ENCODE measurements at places on chromosomes 6 and 20.

DNA sequence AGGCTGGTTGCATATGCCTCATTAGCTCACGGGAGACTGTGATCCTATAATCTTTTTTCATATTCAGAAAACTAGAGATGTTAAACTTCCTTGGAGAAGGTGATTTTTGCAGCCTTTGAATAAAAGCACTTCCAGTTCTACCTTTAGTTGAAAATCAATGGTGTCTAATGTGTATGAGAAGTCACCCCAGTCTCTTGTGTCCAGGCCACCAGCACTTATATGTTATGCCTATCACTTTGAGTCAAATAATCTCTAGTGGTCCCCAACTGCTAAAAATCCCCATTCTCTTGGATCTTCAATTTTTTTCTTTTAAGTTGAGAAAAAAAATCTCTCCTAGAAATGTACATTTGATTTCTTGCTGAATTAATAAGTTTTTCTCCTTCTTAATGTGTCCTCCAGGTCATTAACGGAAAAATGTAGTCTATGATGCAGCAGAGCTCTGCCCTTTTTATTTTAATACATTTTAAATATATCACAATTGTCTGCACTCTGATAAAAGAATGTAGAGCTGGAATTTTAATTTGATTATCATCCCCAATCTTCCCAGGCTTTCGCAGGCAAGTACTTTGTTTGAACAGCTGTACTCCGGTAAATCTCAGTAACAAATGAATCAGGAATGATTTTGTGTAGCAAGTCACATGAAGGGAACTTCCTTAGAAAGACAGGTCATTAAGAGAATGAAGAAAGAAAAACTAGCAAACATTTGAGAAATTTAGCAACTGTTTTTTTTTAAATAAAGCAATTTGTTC, 147.0 kb downstream of the SOX4 start:
- DNase-seq, result no peak

GRCh38 chr20:23923891-23924435, 44.4 kb upstream of the CST5 start:
- no peak for DNase-seq

DNA sequence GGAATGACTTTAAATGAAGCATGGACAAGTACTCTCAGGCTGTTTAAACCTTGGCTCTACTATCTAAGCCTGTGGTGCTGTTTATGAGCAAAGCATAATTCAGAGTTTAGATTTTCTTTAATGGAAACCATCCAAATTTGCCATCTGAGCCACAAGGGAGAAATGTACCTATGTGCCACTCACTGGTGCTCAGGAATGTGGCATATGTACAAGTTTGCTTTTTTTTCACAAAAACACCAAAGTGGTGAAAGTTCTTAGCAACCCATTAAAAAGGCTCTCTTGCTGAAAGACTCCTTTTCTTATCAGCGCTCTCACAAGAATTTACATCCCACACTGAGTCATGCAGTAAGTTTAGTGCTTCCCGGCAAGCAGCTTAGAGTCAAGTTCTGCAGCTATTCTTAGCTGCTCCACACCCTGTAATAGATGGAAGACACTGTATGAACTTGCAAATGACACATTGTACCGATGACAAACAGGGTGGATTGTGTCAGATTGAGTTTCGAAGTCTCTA, 57.3 kb upstream of the MLIP start:
- no peak for DNase-seq

GRCh38 chr6:141103246-141103645, 1029.5 kb upstream of the GJE1 start:
- DNase-seq, result no peak

DNA sequence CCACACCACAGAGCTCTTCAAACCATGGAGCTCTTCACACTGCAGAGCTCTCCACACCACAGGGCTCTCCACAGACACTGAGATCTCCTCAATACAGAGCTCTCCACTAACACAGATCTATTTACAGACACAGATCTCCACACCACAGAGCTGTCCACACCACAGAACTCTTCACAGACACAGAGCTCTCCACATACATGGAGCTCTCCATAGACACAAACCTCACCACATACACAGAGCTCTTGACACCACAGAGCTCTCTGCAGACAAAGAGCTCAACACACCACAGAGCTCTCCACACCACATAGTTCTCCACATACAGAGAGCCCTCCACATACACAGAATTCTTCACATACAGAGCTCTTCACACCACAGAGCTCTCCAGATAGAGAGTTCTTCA, 53.0 kb downstream of the ERMARD start:
- DNase-seq, result no peak

GRCh38 chr6:35073766-35074471, 67.2 kb downstream of the TCP11 start:
- no peak for DNase-seq

DNA sequence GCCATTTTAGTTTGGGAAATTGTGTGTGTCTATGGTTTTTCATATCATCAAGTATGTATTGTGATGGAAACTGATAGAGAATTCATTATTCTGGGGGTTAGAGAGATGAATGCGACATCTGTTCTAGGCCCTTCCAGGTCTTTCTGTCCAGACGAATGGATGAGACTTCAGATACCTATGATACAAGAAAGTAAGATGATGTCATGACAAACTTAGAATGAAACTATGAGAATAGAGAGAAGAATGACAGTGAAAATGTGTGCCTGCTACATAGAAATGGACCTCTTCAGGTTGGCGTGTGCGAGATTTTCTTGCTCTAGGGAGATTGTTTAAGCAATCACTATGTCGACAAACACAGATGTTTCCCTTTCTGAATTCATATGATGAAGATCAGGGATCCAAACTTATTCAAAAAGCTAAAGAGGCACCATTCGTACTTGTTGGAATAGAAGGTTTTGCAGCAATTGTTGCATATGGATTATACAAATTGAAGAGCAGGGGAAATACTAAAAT, 76.1 kb downstream of the SCAND1 start:
- DNase-seq, result no peak

GRCh38 chr6:37007340-37008043, 2.0 kb downstream of the FGD2 start:
- DNase-seq, result no peak

DNA sequence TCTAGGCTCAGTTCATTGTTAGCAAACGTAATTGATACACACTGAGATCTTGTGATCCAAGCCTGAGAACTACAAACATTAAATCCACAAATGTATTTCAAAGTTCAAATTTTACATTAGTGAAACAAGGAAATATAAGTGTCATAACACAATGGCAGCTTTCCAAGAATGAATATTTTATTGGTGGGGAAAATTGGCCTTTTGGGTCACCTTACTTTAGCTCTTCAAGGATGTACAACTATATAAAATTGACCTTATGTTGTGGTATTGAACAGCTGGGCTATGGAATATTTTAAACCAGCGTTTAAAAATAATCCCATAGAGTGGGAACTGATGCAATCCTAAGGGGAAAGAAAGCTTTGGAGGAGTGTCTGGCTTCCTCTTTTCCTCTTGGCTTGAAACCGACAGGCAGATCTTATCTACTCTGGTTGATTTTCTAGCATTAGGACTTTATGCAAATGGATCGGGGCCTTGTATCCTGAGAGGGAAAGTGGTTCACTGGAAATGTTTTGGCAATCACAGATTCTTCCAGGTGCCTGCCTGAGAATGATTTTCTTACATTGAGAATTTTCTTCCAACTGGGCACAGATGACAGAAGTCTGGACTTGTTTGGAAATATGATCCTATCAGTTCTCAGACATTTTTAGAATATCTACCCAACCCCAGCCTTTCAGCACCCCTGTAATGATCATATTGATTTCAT, 184.8 kb upstream of the ECI2 start:
- DNase-seq, result no peak

- no peak for DNase-seq
These were observed 96.8 kb downstream of the ANKRD60 start for GRCh38 chr20:58131551-58132142.

DNA sequence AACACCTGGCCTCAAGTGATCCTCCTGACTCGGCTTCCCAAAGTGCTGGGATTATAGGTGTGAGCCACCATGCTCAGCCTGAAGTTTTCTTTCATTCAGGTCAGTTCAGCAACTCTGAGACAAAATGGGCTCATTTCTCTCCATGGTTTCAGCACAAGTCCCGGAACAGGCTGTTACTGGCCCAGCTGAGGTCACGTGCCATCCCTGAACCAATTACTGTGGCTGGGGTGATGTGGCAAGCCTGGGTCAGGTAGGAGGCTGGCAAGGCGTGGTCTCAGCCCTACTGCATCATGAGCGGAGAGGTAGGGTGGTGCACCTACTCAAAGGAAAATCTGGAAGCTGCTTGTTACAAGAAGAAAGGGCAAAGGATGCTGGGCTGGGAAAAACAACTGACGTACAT, 326.4 kb downstream of the KIF16B start:
- DNase-seq, result no peak

GRCh38 chr6:21024616-21025015, 490.4 kb downstream of the CDKAL1 start:
- no peak for DNase-seq

DNA sequence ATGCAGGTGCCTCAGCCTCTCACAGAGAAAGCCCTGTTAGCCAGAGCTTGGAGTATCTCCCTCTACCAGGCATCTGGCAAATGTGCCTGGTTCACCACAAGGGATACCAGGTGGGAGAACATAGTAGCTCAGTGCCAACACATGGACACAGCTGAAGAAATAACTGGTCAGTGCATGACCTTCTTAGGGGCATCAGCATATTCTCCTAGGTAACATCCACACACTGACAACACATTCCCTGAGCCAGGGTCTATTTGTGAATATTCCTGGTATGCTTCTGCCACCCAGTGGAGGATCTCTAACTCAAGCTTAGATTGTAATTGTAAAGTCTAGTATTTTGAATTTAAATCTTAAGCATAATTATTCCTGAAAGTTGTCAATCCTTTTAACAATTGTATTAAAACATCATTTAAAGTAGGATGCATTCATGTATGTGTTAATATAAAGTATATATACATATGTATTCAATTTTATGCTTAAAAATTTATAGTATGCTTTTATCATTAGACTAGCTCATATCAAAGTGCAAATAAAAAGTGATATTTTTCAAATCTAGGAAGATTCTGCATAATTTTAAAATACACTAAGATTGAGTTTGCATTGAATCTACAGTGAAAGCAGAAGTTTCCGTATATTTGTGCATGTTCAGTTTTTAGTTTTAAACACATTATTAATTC, 45.3 kb upstream of the COL21A1 start:
- peak; percentile 22 for DNase-seq

DNA sequence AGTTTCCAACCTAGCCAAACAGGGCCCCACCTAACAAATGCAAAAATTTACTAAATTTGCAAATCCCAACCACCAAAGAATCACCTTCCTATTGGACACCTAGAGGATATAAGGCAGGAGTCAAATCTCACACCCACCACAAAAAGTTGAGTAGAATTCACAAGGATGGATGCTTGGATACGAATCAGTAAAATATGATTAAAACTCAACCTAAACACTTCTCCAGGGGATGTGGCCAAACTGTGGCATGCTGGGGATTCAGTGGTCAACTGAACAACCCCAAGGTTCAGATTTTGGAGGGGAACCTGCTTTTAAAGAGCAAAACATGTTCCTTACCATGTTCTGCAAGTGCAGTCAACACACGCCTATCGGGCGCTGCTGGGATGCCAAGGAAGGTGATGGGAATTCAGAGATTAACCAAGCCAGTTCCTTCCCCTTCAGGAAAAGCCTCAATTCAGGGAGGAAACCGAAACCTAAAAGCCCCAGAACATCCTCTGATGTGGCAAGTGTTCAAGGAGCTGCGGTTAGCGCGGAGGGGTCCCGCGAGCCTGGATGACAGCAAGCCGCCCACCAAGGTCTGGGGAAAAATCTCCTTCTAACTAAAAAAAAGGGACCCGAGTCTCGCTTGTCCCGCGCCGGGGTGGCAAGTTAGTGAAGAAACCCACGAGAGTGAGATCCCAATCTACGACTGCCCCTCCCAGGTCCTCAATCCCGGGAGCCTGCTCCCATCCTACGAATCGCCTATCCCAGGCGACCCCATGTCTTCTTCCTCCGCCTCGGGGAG, 902 bp downstream of the SAMHD1 start:
- DNase-seq, result no peak

DNA sequence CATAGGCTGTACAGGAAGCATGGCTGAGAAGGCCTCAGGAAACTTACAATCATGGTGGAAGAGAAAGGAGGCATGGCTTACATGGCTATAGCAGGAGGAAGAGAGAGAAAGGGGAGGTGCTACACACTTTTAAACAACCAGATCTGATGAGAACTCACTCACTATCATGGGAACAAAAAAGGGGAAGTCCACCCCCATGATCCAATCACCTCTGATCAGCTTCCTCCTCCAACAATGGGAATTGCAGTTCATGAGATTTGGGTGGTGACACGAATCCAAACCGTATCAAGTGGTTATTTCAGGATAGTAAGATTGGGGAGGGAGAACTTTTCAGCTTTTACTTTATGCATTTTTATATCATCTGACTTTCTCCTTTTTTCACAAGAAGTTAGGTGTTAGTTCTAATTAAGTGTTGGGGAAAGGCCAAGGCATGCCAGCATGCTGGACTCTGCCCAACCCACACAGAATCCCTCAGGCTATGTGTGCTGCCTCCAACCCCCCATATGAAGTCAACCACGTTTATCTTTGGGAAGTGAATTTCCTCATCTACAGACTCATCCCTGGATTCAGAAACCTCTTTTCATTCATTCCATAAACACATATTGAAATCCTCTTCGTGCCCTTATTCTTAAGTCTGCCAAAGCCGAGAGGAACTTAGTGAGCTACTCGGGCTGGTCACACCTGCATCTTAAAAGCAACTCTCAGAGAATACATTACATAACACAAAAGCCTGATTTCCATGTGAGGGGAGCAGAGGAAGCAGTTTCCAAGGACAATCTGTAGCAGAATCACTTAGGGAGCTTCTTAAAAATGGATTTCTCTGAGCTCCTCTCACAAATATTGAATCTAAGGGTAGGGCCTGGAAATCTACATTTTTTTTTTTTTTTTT, 16.7 kb upstream of the CLIC5 start:
- no peak for DNase-seq

GRCh38 chr6:30062471-30063178, 1.6 kb downstream of the POLR1H start:
- DNase-seq, result no peak

- DNase-seq, result no peak
These were observed 72.2 kb downstream of the RPP40 start for GRCh38 chr6:4931530-4932227.

GRCh38 chr6:125637207-125637606, 112.2 kb upstream of the HEY2 start:
- DNase-seq, result no peak

DNA sequence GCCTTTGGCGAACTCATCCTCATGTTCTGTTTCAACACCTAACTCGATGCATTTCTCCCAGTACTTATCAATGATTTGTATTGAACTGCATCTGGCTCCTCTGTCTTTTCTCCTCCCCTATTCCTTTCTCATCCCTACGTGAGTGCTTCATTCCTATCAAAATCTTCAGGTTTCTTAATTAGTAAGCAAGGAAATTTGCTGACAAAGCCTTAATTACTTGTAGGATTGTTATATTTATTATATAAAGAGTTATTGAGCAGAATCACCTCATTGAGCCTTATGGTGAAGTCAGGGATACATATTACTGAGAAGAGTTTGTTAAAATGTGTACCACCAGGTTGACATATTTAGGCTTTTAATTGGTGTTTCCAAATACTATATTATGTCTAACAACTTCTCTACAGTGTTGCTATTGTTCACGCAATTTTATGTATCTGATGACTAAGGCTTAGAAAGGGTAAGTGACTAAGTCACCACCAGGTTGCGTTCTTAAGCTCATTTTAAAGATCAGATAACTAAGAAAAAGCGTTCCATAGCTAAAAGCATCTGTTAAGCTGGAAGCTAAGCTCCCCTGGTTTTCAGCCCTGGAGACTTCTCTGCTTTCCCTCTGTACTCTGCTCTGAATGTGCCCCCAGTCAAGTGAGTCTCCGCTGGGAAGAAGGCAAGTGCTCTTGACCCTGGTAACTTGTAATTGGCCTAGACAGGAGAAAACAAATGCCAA, 18.9 kb downstream of the SCGN start:
- no peak for DNase-seq
